ENCODE measurements at places on chromosomes 13 and 19.

GRCh38 chr19:50646074-50646807 is 3.0 kb upstream of the C19orf81 start:
- DNase-seq, result no peak

DNA sequence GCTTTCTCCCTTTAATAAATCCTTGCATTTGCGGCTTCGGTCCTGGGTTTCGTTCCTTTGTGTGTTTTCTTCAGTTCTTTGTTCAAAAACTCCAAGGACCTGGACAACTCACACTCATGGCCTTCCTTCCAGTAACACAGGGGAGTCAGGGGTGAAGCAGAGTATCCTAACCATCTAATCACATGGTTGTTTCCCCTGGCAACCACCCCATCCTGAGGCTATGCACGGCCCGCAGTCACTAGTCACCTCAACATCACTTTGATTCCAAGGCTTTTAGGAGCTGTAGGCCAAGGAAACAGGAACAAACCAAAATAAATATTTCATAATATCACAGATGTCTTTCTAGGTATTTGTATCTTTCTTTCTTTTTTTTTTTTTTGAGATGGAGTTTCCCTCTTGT is 28.9 kb downstream of the ZNF101 start:
- no peak for DNase-seq

DNA sequence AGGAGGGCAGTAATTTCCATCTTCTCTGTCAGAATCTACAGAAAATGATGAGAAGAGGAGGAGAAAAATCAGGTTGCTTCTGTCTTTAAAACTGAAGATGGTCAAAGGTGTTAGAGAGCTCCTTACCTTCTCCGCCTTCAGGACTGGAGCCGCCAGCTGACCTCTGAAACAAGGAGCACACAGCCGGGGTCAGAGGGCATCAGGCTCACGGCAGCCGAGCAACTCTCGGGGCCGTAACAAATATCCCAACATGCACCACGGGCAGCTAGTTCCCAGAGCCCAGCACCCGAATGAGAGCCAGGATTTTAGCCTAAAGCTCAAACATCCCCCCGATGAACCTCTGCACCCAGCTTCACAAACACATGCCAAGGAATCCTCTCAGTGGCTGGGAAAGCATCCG is 27.6 kb downstream of the CAPS start:
- DNase-seq, result no peak

DNA sequence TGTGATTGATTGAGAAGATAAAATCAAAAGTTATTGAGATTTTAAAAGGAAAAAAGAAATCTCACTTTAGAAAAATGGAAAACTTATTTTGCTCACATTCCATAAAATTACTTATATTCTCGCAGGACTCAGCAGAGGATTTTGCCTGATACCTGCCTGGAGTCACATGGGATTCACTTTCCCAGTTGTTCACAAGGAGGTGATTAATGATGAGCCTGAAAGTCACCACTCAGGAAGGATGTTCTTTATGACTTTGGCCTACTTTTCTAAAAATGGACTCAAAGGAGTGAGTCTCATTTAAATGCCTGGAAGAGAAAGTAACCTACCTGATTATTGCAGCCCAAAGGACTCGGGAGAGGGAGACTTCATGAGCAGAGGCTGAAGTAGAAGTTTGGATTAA is 34.5 kb upstream of the FAM216B start:
- no peak for DNase-seq

GRCh38 chr13:37406031-37406430 is 192.5 kb downstream of the POSTN start:
- DNase-seq, result no peak

DNA sequence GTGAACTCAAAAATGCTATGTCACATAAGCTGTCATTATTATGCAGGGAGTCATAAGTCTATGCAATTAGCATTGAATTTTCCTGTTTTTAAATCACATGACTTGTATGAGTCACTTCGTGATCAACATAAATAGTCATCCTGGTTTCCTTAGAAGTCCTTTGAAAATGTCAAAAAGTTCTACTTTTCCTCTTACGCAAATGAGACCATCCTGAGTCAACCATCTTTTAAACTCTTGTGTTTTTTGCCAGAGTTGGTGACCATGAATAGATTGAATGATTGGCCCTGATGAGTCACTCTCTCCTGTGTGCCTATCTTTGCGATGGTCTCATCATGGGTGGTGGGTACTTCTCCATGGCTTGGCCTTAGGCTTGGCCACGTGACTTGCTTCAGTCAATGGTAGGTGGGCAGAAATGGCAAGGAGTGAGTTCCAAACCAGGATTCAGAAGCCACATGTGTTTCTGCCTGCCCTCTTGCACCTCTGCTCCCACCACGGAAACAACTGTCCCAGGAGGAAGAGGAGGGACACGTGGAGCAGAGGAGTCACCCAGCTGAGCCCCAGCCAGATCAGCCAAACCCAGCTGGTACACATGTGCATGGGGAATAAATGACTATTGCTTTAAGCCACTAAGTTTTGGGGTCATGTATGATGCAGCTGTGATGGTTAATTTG is 123.5 kb upstream of the CACNA1A start:
- no peak for DNase-seq

DNA sequence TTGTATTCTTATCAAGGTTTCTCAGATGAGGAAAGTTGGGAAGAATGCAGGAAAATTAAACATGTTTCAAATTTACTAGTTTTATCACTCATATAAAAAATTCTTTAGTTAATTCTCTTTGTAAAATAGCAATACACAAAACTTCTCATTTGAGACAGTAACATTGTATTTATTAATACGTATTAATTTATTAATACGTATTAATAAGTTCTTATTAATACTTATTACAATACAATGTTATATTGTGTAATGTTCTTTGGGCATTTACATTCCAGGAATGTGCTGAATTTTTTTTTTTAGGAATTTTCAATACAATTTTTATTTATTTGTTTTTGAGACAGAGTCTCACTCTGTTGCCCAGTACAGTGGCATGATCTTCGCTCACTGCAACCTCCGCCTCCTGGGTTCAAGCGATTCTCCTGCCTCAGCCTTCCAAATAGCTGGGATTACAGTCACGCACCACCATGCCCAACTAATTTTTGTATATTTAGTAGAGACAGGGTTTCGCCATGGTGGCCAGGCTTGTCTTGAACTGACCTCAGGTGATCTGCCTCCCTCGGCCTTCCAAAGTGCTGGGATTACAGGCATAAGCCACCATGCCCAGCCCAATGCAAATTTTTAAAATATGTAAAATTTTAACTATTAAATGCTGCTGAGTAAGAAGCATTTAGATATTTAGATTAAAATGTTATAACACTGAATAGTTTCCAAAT is 31.6 kb downstream of the MBNL2 start:
- DNase-seq, result no peak

GRCh38 chr13:46134961-46135522 is 30.2 kb upstream of the CPB2 start:
- DNase-seq, result no peak

GRCh38 chr19:10760273-10760944 is 42.5 kb downstream of the DNM2 start:
- no peak for DNase-seq

GRCh38 chr13:63124863-63125262 is 1709.2 kb upstream of the PCDH20 start:
- DNase-seq, result no peak

- no peak for DNase-seq
Measured at GRCh38 chr19:34165295-34165738, 7.0 kb upstream of the LSM14A start.

DNA sequence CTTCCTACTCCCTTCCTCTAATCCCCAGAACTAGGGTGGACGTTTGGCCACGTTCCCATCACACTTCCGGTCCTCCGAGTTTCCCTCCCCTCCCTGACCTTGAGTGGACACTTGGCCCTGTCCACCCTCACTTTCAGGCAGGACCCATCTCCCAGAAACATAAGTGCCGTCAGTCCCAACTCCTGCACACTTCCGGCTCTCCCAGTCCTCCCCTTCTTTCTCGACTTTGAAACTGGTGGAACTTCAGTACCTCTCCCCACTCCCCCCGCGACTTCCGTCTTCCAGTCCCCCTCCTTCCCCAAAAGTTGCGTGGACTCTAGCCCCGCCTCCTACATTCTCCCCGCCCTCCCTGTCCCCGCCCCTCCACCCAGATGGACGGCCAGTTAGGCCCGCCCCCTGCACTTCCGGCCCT is 278 bp upstream of the ZNF274 start:
- DNase-seq, result no peak

- DNase-seq, result no peak
Measured at GRCh38 chr19:21092109-21092508, 10.1 kb downstream of the ZNF714 start.

GRCh38 chr13:106517109-106517847 is 18.2 kb downstream of the EFNB2 start:
- no peak for DNase-seq

- DNase-seq, result no peak
Measured at GRCh38 chr13:47407808-47408207, 511.0 kb upstream of the HTR2A start.

GRCh38 chr13:24670174-24670573 is 10.0 kb upstream of the ATP12A start:
- no peak for DNase-seq

DNA sequence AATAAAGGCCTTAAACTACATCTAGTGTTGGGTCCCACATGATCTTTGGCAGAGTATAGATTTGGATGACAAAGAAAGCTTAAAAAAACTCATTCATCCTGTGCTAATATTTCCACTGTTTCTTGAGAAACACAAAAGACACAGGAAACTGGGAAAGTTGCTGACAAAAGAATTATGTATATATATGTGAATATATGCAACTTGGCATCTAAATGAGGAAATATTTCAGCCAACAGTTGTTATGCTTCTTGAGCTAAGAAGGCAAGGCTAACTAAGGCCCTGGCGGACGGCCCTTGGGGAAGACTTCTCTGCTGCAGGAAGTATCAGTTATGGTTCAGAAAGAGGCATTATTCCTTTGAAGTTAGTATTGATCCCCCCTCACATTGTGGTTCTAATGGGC is 491.8 kb downstream of the DIAPH3 start:
- no peak for DNase-seq

DNA sequence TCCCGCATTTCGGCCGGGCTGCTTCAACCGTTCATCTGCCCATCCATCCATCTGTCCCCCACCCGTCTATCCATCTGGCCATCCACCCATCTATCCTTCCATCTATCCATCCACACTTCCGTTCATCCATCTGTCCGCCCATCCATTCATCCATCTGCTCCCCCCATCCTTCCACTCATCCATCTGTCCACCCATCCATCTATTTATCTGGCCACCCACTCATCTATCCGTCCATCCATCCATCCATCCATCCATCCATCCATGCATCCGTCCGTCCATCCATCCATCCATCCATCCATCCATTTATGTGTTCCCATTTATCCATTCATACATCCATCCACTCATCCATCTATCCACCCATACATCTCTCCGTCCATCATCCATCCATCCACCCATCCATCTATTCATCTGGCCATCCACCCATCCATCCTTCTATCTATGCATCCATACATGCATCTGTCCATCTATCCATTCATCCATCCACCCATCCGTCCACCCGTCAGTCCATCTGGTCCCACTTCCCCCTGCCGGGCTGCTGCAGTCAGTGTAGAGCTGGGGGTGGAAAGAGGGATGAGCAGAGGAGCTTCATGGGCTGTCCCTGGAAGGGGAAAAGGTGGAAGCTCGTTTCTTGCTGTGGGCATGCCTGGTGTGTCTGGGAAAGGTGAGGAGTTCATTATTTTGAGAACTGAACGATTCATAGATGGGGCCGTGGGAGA is 722 bp downstream of the HSD11B1L start:
- DNase-seq, result no peak

- DNase-seq, result no peak
Measured at GRCh38 chr19:7985481-7985911, 19.9 kb downstream of the ELAVL1 start.

DNA sequence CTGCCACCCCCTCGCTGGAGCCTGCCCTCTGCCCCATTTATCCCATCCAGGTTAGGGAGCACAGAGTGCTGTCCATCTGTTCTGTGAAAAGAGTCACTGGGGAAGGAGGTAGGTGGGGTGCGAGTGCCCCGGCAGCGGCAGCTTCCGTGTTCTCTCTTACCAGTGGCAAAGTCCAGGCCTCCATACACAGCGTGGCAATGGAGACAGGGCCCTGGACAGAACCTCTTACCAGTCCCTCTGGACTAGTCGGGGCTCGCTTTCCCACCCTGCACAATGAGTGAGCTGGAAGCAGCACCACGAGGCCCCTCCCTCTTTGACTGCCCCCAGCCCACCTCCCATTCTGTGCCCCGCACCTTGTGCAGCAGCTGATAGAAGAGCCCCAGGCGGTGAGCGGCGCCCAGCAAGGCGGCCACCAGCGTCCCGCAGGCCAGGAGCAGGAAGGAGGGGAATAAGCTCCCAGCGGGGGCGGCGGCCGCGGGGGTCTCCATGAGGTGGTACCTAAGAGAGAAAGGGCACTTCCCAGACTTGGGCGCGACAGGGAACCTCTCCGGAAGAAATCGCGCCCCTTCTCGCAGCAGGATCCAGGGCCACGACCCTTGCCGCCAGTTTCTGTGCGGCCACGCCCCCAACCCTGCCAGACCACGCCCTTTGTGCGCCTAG is 17.5 kb downstream of the SYDE1 start:
- no peak for DNase-seq

GRCh38 chr13:76271728-76272232 is 614.4 kb downstream of the KCTD12 start:
- DNase-seq, result no peak

DNA sequence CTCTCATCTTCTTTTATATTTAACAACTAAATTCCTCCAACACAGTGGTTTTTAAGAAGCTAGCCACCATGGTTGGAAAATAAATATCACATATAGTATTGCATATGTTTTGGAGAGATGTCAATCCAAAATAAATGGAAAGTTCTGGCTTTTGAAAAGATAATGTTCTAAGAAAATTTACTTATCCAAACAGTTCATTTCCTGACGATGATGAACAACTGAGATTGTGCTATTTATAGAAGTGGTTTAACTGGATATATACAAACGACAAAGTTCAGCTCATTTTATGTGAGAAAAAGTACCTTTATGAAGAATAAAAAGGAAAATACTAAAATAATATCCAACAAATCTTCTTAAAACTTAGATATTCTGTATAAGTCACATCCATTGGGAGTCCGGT is 174.7 kb downstream of the MZT1 start:
- no peak for DNase-seq

- no peak for DNase-seq
Measured at GRCh38 chr13:48121733-48122132, 26.8 kb upstream of the MED4 start.

DNA sequence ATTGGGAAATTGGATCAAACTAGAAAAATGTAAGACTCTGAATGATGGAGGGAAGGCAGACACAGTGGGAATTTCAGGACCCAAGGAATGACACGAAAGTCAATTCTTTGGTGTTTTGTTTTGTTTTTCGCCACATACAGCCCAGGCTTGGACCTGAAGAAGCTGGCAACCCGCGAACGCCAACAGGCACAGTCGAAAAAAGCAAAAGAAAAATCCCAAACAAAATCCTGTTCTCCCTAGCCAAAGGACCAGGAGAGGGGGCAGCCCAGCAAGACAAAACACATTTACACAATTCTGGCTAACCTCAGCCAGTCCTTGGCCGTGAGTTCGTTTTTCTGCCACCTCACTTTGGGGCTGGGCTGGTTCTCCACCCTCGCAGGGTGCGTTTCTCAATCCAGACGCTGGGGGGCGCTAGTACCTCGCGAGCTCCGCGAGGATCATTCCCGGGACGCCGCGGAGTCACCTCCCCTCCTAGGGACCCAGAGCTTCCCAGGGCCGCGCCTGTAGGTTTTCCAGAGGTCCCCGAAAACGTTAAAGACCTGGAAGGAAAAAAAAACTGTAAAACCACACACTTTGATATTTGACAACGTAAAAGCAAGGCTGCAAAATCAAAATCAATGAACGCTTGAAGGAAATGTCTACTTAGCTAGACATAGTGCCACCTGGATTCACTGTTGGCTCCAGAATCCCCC is 34.9 kb upstream of the TPM4 start:
- peak; percentile 78 for DNase-seq

- DNase-seq, result no peak
Measured at GRCh38 chr13:77784515-77784914, 87.0 kb downstream of the SLAIN1 start.
